ENCODE measurements at places on chromosomes 12 and 14. TPM values are rescaled to one million over a fixed set of nuclear protein-coding genes. Genes with fewer than 3 reads are reported as not detected.

The PARP11 gene
- 13.9 TPM for total RNA-seq

The SYT1 gene
- total RNA-seq = not detected

The CISTR gene
- total RNA-seq = not detected

The AKAP3 gene
- 0.65 TPM for total RNA-seq

The DUSP6 gene
- total RNA-seq = 108 TPM

The PROX2 gene
- total RNA-seq = not detected

The DEPDC4 gene
- 1.1 TPM for total RNA-seq

The HNRNPC gene
- total RNA-seq = 958 TPM

The EXOC3L4 gene
- total RNA-seq = not detected

The CPNE6 gene
- not detected for total RNA-seq

The BMP4 gene
- not detected for total RNA-seq
